Fibroblast of mammary gland (primary cell): ENCODE measurements at places on chromosomes 6 and 20.

DNA sequence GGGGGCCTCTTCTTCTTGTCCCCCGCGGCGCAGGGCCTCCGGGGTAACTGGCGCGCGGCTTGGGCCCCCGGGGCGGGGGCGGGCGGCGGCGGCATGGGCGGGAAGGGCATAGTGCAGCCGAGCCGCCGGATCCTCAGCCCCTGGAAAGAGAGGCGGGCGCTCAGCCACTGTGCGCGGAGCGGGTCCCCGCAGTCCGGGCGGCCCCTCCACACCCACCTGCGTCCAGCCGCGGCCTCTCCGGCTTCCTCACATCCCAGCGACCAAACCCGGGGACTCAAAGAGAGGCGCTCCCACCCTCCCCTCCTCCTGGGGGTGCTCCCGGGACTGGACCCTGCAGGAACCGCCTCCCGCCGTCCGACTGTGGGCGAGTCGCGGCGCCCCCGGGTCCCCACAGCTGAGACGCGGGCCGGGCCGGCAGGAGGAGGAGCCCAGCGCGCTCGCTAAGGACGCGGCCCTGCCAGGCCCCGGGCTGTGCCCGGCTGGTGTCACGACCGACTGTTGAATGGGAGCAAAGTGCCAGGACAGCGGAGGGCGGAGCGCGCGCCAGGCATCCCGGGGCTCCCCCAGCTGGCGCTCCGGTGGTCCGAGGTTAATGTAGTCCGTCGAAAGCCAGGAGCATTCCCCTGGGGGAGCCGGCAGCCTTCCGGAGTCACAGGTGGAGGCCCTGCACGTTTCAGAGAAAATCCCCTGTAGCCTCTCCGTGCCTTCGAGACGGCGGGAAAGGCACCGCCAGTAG is at the start of gene PRR18:
TSS of gene PRR18 (minus strand) at position 360 of the 736 bp plus-strand sequence. CDS start at position 110, 250 bp downstream.
- DNase-seq, result no peak

DNA sequence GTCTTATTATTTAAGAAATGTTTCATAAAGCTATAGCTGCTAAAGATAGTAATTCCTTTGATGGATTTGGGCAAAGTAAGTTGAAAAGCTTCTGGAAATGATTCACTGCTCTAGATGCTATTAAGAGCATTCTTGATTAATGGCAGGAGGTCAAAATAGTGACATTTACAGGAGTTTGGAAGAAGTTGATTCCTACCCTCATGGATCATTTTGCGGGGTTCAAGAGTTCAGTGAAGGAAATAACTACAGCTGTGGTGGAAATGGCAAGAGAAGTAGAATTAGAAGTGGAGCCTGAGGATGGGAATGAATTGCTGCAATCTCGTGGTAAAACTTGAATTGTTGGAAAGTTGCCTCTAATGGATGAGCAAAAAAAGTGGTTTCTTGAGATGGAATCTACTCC is 316.1 kb downstream of the UTRN start:
- DNase-seq, result peak; percentile 4

DNA sequence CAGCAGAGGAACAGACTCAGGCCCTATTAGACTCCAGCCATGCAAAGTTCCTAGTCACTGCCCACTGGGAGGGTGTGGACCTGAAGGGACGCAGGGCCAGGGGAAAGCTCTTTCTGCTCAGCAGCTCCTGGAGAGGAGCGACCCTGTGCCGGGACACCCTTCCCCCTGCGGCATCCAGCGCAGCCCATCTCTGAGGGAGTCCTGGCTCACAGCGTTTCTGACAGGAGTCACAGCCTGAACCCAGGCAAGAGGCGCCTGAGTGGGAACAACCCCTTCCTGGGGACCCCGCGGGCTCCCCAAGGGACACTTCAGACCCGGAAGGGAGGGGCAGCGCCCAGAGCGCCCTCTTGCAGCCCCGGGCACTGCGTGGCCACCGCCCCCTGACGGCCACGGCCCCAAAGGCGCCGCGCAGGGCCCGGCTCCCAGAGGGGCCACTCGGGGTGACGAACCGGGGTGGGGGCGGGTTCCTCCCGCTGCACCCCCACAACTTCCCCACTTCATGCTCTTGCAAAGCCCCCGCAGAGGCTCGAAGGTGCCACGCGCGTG is 862 bp downstream of the UCKL1 start:
- DNase-seq, result no peak

GRCh38 chr20:6819599-6819998 is 52.1 kb downstream of the BMP2 start:
- DNase-seq, result no peak

- DNase-seq, result peak; percentile 94
Measured at GRCh38 chr6:71468841-71469700, 180.5 kb downstream of the OGFRL1 start.

DNA sequence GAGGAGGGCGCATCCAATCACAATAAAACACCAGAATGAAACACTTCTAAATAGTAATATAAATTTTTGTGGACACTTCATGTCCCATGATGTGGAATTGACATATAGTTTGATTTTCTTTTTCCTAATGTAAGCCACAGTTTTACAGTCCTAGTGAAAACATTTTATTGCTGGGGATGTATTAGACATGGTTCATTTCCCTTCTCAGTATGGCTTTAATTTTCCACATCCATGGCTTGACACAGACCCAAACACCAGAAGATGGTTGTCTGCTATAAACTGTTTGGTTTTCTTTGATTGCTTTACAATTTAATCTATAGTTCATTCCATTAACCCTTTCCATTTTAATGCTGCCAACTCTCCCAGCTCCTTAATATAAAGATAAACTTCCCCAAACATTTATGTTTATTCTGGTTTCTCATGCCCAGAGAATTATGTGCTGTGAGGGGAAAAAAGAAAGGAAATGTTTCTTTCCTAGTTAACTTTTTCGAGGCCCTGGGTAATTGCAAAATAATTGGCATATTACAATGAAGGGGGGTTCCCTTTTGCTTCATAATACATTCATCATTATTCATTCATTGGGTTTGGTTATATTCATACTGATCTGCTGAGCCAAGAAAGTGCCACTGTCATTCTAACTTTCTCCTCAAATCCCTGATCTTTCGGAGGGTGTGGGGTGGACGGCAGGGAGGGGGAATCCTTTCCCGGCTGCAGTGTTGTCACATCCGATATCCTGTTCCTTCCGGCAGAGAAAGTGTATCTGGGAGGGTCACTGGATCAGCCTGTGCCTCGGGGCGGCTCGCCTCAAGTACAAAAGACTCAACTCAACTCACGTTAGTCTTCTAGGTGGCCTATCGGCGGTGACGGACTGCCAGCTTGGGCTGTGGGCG is 127.6 kb upstream of the TFAP2D start:
- no peak for DNase-seq

DNA sequence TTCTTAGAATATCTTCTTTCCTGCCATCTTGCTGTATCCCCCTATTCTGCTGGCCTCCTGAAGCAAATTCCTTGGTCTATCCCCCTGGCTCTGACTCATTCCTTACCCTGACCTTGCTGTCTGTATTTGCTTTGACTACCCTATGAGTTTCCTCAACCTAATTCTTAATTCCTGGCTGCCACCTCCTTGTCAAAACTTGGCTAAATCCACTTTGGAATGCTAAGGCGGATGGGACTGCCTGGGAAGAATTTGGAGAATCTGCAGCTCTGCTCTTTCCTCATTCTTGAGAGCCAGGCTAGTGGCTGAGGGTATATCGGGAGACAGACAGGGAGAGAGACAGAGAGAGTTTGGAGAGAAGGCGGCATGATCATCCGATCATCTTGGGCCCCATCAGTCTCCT is 24.4 kb downstream of the CAP2 start:
- DNase-seq, result peak; percentile 53

DNA sequence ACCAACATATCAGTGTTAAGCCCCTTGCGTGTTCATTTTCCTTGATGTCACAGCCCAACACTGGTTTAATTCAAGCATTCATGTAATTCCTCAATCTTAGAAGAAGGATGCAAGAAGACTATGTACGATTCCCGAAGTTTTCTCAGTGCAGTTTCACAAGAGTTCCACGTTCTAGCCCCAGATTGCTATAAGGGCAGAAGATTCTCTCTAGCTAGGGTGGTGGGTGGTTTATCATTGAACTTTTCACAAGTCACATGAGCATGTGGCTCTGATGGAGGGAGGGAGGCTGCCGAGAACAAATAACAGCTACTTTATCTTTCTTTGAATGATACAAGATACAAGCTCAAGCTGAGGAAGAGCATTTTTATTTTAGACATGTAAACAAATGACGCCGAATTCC is 71.9 kb upstream of the NHSL1 start:
- no peak for DNase-seq

- no peak for DNase-seq
Measured at GRCh38 chr6:42509256-42509655, 54.6 kb upstream of the UBR2 start.

DNA sequence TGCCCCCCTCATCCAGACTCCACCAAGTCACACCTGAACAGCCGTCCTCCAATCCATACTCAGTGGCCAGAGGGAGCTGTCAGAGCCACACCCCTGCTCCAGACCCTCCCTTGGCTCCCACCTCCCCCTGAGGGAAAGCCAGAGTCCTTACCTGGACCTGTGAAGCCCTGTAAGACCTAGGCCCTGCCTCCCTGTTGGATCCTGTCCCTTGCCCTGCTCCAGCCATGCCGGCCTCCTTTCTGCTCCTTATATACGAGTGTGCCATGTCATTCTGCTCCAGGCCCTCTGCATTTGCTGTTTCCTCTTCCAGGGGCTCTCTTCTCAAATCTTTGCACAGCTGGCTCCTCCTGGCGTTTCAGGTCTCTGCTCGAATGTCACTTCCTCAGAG is 100.3 kb upstream of the MYL9 start:
- no peak for DNase-seq

GRCh38 chr20:45206725-45207124 is at the start of gene SEMG1:
TSS of gene SEMG1 (plus strand) at chr20:45207033. CDS start at chr20:45207054, 21 bp downstream.
- DNase-seq, result no peak

- peak; percentile 64 for DNase-seq
Measured at GRCh38 chr6:57177545-57178265, 5.6 kb downstream of the BAG2 start.
